ENCODE measurements at places on chromosomes 6 and 20. TPM values are rescaled to one million over a fixed set of nuclear protein-coding genes. Genes with fewer than 3 reads are reported as not detected.

Gene STX11
- not detected for total RNA-seq

Gene RXRB
- total RNA-seq: 7.8 TPM

Gene MMUT
- 9.9 TPM for total RNA-seq

Gene COL11A2
- total RNA-seq: 0.10 TPM

Gene ETV7
- 0.99 TPM for total RNA-seq

Gene TBXT
- total RNA-seq: not detected

Gene NKX2-2
- 0.56 TPM for total RNA-seq

Gene EYA4
- total RNA-seq: 33.7 TPM

Gene RCAN2
- total RNA-seq: 1.0 TPM

Gene HSPA12B
- 0.12 TPM for total RNA-seq

Gene VSTM2L
- total RNA-seq: 1.6 TPM

Gene CST7
- total RNA-seq: 0.94 TPM

Gene ENPP3
- not detected for total RNA-seq

Gene FHL5
- total RNA-seq: not detected

Gene LY6G6C
- not detected for total RNA-seq

Gene C20orf144
- total RNA-seq: not detected

Gene SLC24A3
- total RNA-seq: 0.04 TPM

Gene KHDC1L
- total RNA-seq: not detected

Gene DEFB119
- not detected for total RNA-seq

Gene MOXD1
- 11.1 TPM for total RNA-seq

Gene ADAM33
- not detected for total RNA-seq

Gene CLPSL2
- total RNA-seq: not detected

Gene RBL1
- total RNA-seq: 6.8 TPM

Gene XKR7
- not detected for total RNA-seq

Gene SLC17A9
- not detected for total RNA-seq

Gene TTLL9
- total RNA-seq: 0.27 TPM

Gene RAB44
- total RNA-seq: not detected

Gene PRR3
- 17.9 TPM for total RNA-seq

Gene ULBP2
- 11.6 TPM for total RNA-seq

Measured in H4 (cell line).